ENCODE measurements at places on chromosomes 2 and 18. TPM values are rescaled to one million over a fixed set of nuclear protein-coding genes. Genes with fewer than 3 reads are reported as not detected.

GRCh38 chr2:44741507-44741906, 200.0 kb upstream of the SIX3 start:
- no peak for DNase-seq
- H3K4me1 ChIP-seq = no peaks in the 10 kb centered on the region
- H3K27ac ChIP-seq = no peak overlapping the region
- H3K36me3 ChIP-seq = no peaks in the 10 kb centered on the region
- no peaks in the 10 kb centered on the region for H3K27me3 ChIP-seq

DNA sequence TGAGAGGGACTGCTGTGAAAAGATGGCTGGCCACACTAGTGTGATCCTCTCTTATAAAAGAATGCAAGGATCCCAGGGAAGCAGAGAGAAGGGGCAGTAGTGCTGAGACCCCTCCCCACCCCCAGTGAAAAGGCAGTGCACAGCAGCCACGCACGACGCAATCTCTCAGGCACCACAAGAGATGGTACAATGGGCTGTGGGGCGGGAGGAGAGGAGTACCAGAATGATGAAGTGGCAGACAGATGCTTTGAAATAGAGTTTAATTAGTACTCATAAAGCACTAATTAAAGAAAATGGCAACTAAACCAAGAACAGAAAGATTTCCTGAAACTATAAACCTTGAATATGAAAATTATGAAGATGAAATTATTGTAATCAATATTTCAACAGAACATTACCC, 29.0 kb downstream of the B4GALT6 start:
- no peaks in the 10 kb centered on the region for H3K27me3 ChIP-seq
- no peaks in the 10 kb centered on the region for H3K36me3 ChIP-seq
- H3K4me3 ChIP-seq = no peak overlapping the region
- no peak overlapping the region for H3K27ac ChIP-seq

DNA sequence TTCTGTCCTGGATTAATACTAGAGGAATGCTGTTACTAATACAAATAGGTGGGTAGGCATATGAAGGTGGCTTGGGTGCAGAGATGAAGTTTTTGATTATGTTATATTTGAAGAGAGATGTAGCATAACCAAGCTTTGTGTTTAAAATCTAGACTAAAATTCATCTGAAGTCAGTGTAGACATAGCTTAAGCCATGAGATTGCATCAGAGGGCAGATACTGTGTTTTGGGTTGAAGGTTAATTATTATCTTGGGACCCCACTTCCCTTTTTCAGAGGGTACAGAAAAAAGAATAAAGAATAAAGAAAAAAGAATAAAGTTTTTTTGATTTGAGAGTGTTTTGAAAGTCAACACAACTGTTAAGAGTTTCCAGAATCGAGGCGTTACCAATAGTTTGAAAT, 13.0 kb downstream of the PPM1B start:
- no peak overlapping the region for H3K4me3 ChIP-seq
- DNase-seq = no peak
- peaks cover 6% of the 10 kb centered on the region for H3K4me1 ChIP-seq

DNA sequence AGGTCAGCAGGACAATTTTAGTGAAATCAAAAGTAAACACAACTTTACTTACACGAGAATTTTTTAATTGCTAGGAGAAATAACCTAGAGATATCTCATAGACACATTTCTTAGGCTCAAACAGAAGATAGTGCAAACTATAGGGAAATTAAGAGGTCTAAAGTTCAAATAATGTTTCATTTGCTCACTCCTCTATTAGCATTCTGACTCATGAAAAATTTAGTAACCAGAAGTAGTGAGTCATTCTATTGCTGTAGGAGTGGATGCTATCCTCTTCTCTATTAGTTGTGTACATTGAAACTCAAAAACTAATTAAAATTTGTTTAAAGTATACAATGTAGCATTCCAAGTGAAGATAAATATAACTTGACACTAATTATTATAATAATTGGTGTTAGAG, 908.3 kb upstream of the TMEFF2 start:
- H3K4me3 ChIP-seq = no peak overlapping the region
- no peak overlapping the region for H3K27ac ChIP-seq
- no peaks in the 10 kb centered on the region for H3K36me3 ChIP-seq
- H3K4me1 ChIP-seq = no peaks in the 10 kb centered on the region
- DNase-seq = no peak
- H3K27me3 ChIP-seq = no peaks in the 10 kb centered on the region

DNA sequence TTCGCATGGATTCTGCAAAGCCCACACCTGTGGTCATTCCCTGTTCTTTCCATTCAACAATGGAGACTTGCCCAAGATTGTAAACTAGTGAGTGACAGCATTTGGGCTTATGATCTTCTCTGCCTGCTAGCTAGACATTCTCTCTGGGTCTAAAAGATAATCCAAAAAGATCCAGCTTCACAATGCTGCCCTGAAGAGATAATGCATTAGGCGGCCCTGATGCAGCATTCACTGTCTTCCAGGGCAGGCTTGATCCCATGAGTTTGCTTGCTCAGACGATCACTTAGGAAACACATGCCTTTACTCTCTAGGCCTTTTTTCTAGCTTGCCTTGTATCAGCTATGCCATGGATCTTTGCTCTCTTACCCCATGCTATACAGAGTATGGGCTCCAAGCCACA, 196.1 kb downstream of the SETBP1 start:
- no peaks in the 10 kb centered on the region for H3K27me3 ChIP-seq
- DNase-seq = no peak
- no peak overlapping the region for H3K4me3 ChIP-seq
- no peaks in the 10 kb centered on the region for H3K36me3 ChIP-seq
- H3K27ac ChIP-seq = no peak overlapping the region
- H3K4me1 ChIP-seq = no peaks in the 10 kb centered on the region

DNA sequence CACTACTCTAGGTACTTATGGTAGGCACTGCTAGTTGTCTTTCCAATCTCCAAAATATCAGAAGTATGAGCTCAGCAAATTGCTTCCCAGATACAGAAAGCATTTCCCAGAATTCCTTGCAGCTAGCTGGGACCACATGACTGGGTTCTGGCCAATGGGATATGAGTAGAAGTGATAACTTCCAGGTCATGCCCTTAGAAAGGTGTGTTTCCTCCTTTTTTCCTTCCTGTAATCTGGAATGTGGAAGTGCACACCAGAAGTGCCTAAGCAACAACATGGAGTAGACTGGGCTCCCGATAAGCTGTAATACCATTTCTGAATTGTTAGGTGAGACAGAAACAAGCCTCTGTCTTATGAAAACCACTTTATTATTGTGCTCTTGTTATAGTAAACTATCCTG, 279.8 kb downstream of the ZNF385B start:
- H3K4me3 ChIP-seq = no peak overlapping the region
- H3K27ac ChIP-seq = no peak overlapping the region
- H3K4me1 ChIP-seq = no peaks in the 10 kb centered on the region
- H3K27me3 ChIP-seq = no peaks in the 10 kb centered on the region

COPS7B gene
- 40.8 TPM for total RNA-seq

EVX2 gene
- total RNA-seq = not detected

DNA sequence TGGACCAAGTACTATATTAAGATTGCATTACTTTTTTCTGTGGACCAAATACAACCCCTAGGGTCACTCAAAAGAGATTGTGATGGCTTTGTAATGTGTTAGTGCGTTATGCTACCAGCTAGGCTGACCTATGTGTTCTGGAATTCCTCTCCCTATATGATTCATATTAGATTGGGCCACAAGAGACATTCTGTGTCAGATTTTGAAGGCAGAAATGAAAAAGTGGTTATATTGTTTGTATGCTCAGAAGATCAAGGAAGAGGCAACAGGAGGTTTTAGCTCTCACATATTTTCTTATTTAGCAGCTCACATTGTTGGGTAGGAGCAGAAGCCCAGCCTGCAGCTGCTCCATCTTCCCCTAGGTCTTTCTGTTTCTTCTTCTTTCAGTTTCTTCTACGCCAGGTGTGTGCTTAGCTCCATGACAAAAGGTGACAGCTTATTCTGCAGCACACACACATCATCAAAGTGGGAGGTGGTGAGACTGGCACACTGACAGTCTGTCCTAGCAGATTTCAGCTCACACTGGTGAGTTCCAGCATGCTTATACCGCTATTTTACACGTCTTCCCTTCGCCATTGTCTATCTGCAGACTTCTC, 156.8 kb upstream of the UBE2E3 start:
- no peaks in the 10 kb centered on the region for H3K4me1 ChIP-seq
- no peaks in the 10 kb centered on the region for H3K36me3 ChIP-seq
- H3K27me3 ChIP-seq = no peaks in the 10 kb centered on the region
- no peak for DNase-seq
- H3K4me3 ChIP-seq = no peak overlapping the region

PFN4 gene
- total RNA-seq = 0.93 TPM

DNA sequence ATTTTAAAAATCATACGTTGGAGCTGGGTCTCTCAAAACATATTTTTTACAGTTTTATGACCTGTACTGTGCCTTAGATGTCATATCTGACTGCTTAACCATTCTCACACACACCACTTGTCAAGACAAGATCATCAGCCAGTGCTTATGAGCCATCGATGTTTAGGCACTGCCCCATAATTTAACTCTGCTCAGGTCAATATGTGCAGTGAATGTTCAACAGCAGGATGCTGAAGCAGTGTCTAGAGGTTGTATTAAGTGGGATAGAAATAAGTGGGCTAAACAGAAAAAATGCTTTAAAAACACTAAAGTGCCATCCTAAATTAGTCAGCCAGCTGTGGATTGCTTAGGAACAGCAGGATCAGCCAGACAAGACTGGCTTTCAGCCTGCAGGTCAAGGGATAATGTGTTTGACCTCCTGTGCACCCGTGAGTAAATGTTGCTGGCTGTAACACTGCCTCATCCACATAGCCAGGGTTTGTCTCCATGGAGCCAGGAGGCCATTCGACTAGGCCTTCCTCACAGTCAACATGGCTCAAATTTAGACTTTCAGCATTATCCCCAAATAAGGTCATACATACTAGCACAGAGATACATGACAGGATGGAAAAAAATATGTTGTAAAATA, 139.0 kb upstream of the NXPH2 start:
- DNase-seq = no peak
- no peak overlapping the region for H3K4me3 ChIP-seq

DNA sequence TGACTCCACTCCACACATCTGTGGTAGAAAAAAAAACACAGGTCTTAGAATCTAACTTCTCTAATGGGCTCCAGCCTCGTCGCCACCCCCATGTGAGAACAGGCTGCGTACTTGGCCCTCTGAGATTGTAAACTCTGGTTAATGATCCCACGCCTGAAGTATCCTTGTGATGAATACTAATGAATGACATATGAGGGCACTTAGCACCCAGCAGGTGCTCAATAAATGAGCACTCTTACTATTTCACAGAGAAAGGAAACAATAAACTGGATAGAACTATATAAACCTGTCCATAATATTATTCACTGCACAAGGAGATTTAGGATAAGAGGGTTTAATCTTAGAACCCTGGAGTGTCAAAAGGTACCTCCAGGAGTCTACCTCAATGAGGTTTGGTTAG, 310.1 kb upstream of the HNRNPA3 start:
- no peaks in the 10 kb centered on the region for H3K36me3 ChIP-seq
- DNase-seq = no peak
- H3K4me1 ChIP-seq = no peaks in the 10 kb centered on the region
- H3K27me3 ChIP-seq = no peaks in the 10 kb centered on the region

SANBR gene
- 17.7 TPM for total RNA-seq

GRCh38 chr2:195500879-195501278, 156.1 kb upstream of the SLC39A10 start:
- no peaks in the 10 kb centered on the region for H3K36me3 ChIP-seq
- no peaks in the 10 kb centered on the region for H3K27me3 ChIP-seq
- H3K27ac ChIP-seq = no peak overlapping the region
- no peak overlapping the region for H3K4me3 ChIP-seq
- peaks cover 2% of the 10 kb centered on the region for H3K4me1 ChIP-seq

MGAT4A gene
- total RNA-seq = 41.0 TPM

- no peak for DNase-seq
- H3K27ac ChIP-seq = no peak overlapping the region
- no peaks in the 10 kb centered on the region for H3K36me3 ChIP-seq
- no peaks in the 10 kb centered on the region for H3K27me3 ChIP-seq
- no peaks in the 10 kb centered on the region for H3K4me1 ChIP-seq
These were observed 107.6 kb upstream of the MSH2 start for GRCh38 chr2:47295131-47295980.

NTSR2 gene
- not detected for total RNA-seq

- peaks cover 4% of the 10 kb centered on the region for H3K4me1 ChIP-seq
- H3K27me3 ChIP-seq = no peaks in the 10 kb centered on the region
- H3K36me3 ChIP-seq = no peaks in the 10 kb centered on the region
- no peak for DNase-seq
- no peak overlapping the region for H3K4me3 ChIP-seq
These were observed 51.0 kb downstream of the LDLRAD4 start for GRCh38 chr18:13269521-13270011.

DNA sequence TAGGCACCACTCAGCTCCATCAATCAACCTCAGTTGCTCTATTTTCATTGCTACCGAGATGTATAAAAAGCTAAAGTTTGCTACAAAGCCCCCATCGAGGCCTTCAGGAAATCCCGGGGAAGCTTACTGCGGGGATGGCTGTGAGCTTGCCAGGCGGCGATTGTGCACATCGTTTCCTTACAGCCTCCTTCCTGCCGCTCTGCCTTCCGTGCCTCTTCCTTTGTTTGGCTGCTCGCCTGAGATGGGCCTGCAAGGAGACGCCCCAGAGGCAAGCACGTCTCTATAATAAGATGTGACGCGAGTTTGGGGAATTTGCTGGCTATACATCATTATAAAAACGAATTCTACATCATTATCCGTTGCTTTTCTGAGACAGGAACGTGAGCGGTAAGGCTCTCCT, 41.6 kb downstream of the DHRS9 start:
- no peaks in the 10 kb centered on the region for H3K36me3 ChIP-seq
- no peak overlapping the region for H3K27ac ChIP-seq
- no peak for DNase-seq

DNA sequence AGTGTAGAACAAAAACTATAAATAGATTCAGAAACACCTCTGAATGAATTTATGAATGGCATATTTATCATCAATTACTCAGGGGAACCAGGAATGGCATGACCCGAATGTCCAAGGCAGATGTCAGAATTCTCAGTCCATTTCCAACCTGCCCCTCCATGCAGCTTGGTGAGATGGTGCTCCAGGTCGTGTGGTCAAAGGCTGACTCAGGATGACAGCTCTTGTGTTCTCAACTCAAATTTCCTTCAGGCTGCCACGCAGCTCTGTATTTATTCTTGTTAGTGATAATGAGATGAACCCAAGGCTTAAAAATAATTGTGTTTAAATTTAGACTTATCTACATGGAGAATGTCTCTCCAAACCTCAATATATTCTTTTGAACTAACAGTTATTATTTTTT, 146.9 kb downstream of the METTL4 start:
- no peak for DNase-seq
- no peaks in the 10 kb centered on the region for H3K27me3 ChIP-seq
- H3K4me1 ChIP-seq = no peaks in the 10 kb centered on the region
- H3K27ac ChIP-seq = no peak overlapping the region

- no peak overlapping the region for H3K4me3 ChIP-seq
- H3K36me3 ChIP-seq = no peaks in the 10 kb centered on the region
- H3K27ac ChIP-seq = no peak overlapping the region
- H3K4me1 ChIP-seq = no peaks in the 10 kb centered on the region
- DNase-seq = no peak
These were observed 36.0 kb upstream of the YPEL5 start for GRCh38 chr2:30110773-30111172.
